ENCODE measurements at places on chromosomes 5 and 9.

- peak; percentile 76 for DNase-seq
These were observed 1.1 kb downstream of the LARP1 start for GRCh38 chr5:154756009-154756867.

DNA sequence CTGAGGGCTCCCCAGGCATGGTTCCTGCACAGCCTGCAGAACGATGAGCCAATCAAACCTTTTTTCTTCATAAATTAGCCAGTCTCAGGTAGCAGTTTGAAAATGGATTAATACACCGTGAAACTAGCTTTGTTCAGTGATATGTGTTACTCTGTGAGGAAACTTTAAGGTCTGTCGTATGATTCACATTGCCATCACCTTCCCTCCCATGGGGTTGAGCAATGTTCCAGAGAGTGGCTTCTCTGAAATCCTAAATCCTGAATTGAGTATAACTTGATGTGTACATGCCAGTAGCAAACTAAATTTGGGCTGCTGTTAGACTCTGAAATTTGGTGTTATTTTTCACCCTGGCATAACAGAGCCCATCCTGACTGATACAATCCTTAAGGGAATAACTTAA, 866.4 kb upstream of the C9orf72 start:
- DNase-seq, result no peak

DNA sequence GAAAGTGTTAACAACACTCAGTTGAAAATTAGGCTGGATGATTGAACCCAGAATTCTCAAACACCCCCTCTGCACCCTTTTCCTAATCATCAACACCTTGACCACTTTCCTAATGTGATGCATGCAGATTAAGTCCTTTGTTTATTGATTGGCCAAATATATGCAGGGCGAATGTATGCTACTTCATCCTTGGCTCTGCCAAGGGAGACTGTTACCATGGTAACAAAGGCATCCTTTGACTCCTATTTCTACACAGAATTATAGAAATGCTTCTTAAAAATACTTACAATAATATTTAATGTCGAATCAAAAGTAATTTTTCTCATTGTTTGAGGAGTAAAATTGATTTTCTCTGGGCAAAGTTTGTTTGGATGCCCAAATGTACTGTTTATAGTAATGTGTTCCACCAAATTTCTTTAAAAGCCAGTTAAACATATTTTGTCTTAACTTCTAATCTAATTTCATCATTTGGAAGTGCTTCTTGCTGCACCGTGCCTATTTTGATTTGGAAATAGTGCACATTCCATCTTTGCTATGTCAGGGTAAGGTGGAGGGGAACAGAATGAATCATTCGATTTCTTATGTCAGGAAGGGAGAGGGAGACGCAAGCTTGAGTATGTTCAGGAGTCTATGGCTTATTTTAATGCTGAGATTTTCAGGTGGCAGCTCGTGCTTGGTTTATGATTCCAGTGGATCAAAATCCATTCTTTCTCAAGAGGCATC, 1384.3 kb upstream of the WWC1 start:
- DNase-seq, result no peak

DNA sequence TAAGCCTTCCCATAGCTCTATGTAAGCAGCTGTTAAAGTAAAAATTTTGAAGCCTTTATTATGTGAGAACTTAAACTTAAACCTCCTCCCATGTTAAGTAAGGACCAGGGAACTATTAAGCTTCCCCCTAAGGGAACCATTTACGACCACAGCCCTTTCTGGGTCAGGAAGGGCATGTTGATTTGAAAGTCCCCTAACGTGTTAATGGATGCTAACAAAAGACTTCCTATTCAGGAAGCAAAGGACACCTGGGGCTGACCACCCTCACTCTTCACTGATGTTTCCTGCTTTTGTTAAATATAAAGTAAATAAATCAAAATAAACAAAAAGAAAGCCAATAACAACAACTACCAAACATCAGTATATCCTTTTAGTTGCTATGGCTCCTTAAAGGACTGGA, 170.6 kb upstream of the RFX3 start:
- no peak for DNase-seq

DNA sequence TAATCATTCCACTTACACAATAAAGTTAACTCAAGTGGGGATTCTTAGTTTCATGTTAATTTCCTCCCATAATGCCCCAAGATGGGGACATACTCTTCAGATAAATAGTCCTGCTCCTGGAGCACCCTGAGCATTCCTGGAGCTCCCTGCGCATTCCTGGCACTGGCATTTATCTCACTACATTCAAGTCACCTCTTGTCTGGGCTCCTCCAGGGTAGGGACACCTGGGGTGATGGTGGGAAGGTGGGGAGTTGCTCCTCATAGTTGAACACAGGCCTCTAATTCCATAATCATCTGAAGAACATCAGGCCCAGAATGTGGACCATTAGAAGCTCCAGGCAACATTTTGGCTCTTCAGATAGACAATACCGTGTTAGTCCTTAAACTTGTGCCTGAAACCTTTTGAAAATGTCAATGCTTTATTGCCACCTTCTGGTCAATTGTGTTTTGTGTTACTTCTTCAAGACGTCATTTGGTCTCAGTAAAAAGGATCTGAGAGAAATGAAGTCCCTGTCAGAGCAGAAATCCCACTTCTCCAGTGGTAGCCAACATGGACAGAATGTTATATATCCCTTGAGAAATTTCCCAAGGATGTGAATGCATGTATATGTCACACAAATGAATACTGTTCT, 14.2 kb upstream of the AGGF1 start:
- peak; percentile 50 for DNase-seq

DNA sequence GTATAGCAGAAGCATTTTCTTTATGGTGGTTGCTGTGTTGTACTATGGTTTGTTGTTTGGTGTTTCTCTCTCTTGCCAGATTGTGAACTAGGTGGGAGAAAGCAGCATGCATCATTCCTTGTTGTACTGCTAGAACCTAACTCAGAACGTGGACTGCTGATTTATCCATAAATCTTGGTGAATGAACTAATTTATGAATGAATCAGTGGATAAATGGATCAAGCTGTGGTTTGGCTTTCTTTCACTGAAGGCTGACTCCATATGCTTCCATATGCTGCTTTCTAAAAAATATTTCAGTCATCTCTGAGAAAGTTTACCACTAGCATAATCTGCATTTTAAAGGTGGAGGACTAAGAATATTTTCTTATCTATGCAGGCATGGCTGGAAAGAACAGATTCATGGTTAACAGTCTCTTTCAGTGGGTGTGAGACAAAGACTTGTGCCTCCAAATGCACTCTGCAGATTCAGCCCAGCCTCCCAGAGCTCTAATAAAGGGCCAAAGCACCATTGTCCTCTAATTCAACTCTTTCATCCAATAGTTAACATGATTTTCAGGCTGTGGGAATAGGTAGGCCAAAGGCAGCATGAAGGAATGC, 237.7 kb downstream of the SH3GL2 start:
- no peak for DNase-seq

GRCh38 chr5:125793470-125793869, 629.7 kb upstream of the GRAMD2B start:
- no peak for DNase-seq

- DNase-seq, result peak; percentile 90
These were observed 15.0 kb upstream of the PTBP3 start for GRCh38 chr9:112348257-112349007.

GRCh38 chr9:4137234-4137633, 162.6 kb downstream of the GLIS3 start:
- DNase-seq, result peak; percentile 59

DNA sequence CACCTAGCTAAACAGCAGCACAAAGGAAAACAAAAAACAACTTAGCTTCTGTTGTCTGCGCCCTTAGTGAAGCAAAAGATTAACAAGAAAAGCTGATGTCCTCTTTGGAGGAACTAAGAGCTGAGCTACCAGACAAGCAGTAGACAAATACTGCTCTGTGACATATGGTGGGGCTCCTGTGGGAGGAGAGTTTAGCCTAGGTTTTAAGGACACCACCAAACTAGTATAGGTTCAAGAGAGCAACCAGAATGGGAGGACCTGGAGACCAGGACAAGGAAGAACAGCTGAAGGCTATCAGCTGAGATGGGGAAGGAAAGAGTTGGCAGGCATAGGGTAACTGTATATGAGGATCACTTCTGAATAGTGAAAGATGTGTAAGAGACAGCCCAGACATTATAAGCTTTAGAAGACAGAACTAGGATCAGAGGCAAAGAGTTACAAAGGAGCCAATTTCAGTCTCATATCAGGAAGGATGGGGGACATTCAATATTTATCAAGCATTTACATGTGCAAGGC, 27.2 kb downstream of the FBXW2 start:
- DNase-seq, result no peak

GRCh38 chr5:39980056-39980455, 555.3 kb upstream of the DAB2 start:
- no peak for DNase-seq

GRCh38 chr9:6818292-6818922, 60.6 kb downstream of the KDM4C start:
- no peak for DNase-seq

DNA sequence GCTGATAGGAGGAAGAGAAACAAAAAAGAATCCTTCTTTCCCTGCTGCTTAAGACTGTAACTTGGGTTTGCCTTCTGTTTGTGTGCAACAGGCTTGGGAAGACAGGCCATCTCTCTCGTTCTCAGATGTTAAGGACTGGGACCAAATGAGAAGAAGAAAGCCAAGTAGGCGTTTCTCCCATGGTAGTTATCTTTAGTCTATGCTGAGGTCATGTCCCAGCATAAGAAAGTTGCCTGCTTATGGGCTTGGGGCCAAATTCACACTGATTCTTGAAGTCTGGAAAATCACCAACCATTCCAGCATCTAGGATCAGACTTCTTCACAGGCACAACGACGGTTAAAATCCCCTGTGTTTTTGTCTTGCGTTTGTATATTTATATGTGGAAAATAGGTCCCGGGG, 44.2 kb upstream of the PALM2AKAP2 start:
- DNase-seq, result no peak

GRCh38 chr5:54915466-54916027, 69.8 kb downstream of the ESM1 start:
- no peak for DNase-seq
